ENCODE measurements at places on chromosomes 1 and 21.

GRCh38 chr1:243490748-243491686, 235.2 kb downstream of the SDCCAG8 start:
- peak; percentile 100 for DNase-seq

GRCh38 chr1:77955709-77956108, 23.2 kb downstream of the FUBP1 start:
- no peak for DNase-seq

GRCh38 chr1:119632841-119633240, 15.2 kb downstream of the ZNF697 start:
- no peak for DNase-seq

DNA sequence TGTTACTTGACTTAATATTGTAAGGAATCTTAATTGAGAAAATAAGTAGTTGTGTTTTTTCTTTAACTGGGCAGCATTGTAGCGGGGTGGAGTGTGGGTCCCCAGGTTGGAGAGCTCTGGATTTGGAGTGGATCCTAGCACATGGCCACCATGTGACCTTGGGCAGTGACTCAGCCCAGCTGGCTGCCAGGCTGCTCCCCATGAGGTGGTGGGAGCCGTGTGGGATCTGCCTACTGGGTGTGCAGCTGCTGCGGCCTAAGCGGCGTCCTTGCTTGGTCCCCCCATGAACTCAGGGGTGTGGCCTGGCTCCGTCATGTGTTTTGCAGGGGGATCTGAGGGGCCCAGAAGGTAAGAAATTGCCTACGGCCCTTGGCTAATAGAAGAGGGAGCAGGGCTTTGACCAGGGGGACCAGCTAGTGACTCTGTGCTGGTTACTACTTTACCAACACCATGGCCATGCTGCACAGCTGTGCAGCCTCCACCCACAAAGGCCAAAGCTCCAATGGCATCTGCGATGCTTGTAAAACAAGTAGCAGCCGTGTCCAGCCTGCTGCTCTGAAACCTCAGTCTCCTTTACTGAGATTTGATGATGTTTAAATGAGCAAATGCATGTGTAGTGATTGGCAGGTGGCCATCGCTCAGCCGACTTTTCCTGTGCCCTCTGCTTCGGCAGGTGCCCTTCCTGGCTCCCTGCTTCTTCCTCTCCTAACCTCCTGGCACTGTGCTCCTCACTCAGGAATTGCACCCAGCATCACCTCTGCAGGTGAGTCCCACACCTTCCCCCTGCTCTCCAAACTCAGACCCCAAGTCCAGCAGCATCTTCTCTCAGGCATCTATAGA, 68.3 kb downstream of the ADARB1 start:
- DNase-seq: no peak

DNA sequence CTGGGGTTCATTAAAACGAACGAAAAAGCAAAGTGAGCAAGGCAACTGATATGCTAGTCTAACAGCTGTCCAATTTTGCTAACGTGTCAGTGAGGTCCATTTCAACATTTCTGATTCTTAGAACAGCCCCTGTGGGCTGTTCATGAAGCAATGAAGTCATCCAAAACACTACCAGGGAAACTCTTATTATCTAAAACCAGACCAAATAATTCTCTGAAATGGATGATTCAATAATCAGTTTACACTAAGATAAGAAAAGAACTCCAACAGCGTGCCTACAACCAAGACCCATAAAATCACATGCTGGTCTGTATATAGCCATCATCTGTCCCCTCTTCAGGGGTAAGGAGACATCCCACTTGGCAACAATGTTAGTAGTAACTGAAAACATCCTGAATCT, 122.7 kb downstream of the TGFBR3 start:
- DNase-seq: no peak

GRCh38 chr1:64195081-64195395, 8.4 kb upstream of the UBE2U start:
- no peak for DNase-seq

DNA sequence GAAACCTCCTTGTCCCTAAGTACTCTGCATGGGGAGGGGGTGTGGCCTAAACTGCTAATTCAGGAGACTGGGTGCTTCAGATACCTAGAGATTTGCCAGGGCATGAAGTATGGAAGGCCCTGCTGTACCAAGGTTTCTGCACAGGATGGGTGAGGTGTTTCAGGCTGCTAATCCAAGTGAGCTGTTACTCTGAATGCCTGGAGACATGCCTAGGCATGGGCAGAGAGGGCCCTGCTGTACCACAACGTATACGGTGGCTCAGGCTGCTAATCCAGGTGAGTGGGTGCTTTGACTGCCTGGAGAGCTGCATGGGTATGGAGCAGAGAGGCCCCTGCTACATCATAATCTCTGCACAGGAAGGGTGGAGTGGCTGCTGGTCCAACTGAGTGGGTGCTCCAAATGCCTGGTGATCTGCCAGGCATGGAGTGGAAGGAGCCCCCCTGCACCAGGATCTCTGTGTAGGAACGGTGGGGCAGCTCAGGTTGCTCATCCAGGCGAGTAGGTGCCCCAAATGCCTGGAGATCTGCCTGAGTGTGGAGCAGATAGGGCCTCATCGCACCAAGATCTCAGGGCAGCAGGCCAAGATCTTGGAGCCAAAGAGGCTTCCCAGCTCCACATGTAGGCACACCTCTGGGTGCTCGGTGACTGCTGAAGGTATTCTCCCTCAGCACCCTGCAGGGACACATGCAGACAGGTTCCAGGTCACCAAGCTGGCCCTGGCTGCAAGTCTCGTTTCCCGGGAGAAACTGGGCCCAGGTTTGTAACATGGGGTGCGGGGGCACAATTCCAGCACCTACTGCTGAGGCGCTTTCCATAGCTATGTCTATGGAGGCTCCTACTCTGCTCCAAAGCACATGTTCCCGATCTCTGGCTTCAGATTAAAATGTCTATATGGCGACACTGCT, 252.5 kb upstream of the PLXNA2 start:
- no peak for DNase-seq

DNA sequence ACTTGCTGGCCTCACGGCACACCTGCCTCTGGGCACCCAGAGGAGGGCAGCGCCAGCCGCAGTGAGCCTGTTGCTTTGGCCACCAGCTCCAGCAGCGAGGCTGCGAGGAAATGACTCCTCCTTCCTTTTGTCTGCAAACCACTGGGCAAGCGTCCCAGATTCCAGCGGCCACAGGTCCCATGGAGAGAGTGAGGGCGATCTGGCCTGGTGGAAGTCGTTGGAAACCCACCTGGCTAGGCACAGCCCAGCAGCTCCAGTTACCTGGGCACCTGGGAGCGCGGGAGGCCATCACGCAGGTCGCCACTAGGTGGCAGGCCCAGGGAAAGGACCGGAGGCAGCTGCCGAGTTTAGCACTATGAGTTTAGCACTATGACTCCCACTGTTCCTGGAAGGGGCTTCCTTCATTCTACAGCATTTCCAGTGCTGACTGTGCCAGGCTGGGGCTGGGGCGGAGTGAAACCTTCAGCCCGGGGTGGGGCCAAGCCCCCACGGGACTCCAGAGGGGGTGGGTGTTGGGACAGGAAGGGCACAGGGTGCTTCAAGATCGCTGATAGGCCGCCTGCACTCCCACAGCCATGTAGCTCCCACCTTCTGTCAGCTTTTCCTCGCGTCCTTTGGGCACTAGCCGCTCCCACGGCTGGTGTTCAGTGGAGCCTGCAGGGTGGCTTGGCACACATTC, 1.1 kb upstream of the ESPN start:
- peak; percentile 66 for DNase-seq

- DNase-seq: no peak
Measured at GRCh38 chr1:30740251-30741238, 17.0 kb downstream of the LAPTM5 start.

- no peak for DNase-seq
Measured at GRCh38 chr1:107964336-107965109, 457 bp downstream of the VAV3 start.

GRCh38 chr21:42834726-42835191, 44.6 kb downstream of the WDR4 start:
- DNase-seq: no peak

GRCh38 chr1:67644566-67644965, 40.4 kb upstream of the GADD45A start:
- no peak for DNase-seq

GRCh38 chr1:151197863-151198253, 494 bp upstream of the PIP5K1A start:
- DNase-seq: no peak

All from NCI-H1694 (cell line).